ENCODE measurements at places on chromosomes 12 and 14.

- no peak for DNase-seq
Observed at GRCh38 chr12:7591531-7591930, 74.2 kb downstream of the APOBEC1 start.

DNA sequence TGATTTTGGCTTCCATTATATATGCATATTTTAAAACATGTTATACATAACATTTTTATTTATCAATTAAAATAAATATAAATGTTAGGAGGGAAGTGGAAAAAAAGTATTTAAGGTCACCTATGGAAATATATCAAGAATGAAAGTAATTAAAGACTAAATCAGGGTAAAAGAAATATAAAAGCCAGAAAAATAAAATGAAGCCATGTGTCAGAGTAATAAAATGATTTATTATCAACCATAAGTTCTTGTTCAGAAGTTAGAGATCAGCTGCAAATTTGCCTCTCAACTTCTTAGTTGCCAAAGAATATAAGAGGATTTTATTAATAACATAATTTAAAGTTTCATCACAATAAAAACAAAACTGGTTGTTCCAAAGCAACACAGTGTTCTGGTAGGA, 121.9 kb downstream of the ANO6 start:
- DNase-seq = no peak

DNA sequence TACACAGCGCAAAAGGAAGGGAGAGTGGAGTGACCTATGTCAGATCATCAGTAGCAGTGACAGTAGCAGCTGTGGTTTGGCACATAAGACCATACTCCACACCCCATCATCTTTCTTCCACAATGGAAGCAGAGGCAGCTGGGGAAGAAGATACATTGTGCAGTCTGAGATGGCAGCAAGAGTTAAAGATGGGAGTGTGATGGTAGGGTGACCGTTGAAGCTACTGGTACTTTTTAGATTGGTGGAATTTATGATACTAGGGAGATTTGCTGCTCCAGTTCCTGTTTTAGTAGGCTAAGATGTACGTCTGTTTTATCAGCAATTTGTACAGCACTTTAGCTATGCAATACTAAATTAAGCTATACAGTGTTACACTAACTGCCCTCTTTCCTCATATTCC, 291.0 kb downstream of the FUT8 start:
- no peak for DNase-seq

DNA sequence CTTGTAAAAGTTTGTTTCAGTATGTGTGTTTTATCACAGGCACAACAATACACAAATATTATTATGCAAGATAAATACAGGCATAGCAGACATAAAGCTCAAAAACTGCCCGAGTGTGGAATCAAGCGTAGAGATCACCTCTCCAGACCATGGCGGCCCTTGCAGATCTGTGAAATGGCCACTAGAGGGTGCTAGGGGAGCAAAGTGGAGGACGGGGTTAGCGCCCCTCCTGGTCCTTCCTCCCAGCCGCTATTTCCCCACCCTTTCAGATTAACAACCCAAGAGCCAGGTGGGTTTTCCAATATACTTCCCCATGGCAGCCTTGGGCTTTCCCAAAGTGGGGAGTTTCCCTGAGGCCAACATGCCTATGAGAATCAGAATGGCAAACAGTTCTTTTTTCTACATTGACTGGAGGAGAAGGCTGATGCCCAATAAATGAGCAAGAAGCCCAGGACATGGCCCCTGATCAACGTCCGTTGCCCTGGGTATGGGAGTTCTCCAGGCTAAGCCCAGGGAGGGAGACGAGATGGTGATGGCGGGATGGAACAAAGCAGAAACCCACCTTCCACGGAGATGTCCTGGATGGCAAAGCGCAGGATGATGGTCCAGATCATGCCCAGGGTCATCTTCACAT, 67.4 kb downstream of the ACTN1 start:
- DNase-seq = peak; percentile 64

GRCh38 chr12:7667125-7667524, 1.4 kb upstream of the APOBEC1 start:
- DNase-seq = peak; percentile 51

GRCh38 chr12:42767998-42768397, 178.5 kb upstream of the PRICKLE1 start:
- DNase-seq = no peak

- DNase-seq = no peak
Observed at GRCh38 chr14:100841761-100842403, 16.0 kb downstream of the MEG3 start.

DNA sequence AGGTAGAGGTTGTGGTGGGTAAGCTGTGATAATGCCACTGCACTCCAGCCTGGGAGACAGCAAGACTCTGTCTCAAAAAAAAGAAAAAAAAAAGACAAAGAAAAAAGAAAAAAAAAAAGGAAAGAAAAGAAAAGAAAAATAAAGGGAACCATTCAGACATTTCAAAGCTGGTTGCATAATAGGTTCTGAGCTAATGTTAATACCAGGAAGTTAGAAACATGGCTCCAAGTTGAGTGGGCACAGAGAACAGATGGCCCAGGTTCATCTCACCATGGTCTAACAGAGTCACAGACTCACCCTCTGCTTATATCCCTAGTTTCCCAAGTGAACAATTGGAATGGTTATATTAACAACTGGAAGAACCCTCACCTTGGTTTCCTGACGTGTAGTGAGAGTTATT, 17.4 kb upstream of the ZDHHC17 start:
- DNase-seq = no peak

DNA sequence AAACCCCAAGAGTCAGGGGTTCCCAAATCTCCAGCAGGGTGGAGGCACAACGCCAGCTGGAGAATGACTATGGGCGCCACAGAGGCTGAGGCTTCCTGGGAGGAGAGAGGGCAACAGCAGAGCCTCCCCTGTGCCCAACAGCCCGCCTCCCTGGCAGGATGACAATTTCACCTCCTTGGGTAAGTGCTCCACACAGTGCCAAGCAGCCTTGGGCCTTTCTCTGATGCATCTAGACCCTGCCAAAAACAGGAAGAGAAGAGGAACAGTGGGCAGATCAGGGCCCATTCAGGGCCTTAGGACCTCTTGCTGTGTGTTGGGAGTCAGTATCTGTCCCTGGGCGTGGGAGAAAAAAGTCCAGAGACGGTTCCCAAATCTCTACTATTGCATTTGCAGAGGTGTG, 5.0 kb upstream of the OR10P1 start:
- no peak for DNase-seq

- no peak for DNase-seq
Observed at GRCh38 chr12:89476232-89476631, 48.4 kb downstream of the GALNT4 start.

DNA sequence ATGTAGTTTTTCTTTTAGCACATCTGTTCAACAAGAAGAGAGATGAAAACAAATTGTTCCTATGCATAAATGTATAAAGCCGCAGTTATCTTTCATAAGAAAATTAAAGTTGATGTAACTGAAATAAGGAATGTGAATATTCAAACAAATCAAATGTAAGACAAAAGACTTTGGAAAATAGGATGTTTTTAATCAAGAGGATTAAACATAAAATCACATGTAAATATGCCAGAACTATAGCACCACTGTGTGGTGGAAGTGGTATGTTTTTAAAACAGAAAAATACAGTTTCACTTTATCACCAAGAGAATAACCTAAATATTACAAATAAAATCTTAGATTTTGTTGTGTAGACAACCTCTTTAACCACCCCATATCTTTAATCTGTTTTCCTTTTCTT, 40.4 kb downstream of the CAPS2 start:
- peak; percentile 57 for DNase-seq

GRCh38 chr14:86430853-86431252, 900.9 kb downstream of the FLRT2 start:
- no peak for DNase-seq

DNA sequence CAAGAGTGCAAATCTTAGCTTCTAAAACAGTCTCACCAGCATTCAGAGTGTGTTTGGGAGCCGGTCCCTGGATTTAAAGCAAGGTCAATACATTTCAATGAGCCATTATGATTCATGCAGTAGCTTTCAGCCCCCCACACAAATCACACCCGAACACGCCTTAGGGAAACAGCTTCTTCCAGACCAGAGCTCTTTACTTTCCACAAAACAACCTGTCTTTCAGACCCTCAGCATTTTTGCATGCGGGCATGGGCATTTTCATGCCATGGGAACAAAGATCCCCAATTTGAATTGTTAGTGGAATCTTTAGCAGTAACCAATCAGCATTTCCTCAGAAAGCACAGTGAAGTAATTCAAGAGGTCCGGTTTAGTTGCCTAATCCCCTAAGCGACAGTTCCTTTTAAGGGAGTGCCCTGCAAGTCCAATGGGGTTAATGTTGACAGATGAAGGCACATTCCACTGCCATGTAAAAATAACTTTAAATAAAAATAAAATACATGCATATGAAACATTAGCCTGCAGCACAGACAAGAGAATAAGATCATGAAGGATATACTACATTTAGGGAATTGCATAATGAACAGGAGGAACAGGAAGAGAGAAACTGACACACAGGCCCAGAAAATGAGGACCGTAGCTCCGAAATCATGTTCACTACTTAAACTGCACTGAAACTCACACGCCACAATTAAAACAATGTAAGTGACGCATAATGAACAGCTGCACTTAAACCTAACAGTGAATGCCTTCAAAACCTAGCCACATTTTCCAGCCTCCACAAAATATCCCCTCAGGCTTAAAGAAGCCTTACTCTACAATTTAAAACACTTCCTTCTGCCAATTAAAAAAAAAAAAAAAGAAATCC, 4.0 kb downstream of the VPS37B start:
- no peak for DNase-seq

GRCh38 chr14:22995889-22996625, 13.7 kb upstream of the AJUBA start:
- DNase-seq = no peak

- no peak for DNase-seq
Observed at GRCh38 chr14:89564286-89564957, 147.4 kb upstream of the FOXN3 start.

- no peak for DNase-seq
Observed at GRCh38 chr12:67386869-67387565, 117.9 kb downstream of the CAND1 start.

DNA sequence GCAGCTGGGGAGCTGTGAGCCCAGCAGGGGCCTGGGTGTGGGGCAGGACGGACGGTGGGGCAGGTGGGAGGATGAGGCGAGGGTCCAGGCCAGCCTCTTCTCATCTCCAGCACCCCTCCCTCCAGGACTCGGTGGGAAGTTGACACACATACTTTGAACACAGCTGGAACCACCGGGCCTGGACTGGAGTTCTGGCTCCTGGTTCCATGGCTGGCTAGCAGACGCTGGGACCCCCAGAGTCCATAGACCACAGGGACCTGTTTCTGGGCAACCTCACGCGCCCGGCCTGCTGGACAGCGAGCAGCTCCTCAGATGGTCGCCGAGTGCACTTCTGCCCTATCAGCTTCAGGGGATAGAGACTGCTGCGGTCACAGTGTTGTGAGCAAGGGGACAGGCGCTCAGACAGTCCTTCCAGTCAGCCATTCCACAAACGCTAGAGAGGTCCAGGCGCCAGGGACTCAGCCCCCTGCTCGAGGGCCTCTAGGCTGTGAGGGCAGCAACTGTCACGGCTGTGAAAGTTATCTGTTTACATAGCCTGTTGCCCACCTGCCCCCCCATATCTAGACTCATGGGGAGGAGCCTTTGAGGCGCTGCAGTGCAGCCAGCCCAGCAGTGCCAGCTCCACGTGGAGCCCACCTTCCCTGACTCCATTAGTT, 25.2 kb downstream of the TCHP start:
- DNase-seq = no peak

- no peak for DNase-seq
Observed at GRCh38 chr12:58189893-58190292, 248.5 kb downstream of the ATP23 start.

GRCh38 chr12:121787063-121788025, 6.1 kb downstream of the RHOF start:
- DNase-seq = no peak

GRCh38 chr12:131860472-131861260, 32.5 kb downstream of the MMP17 start:
- DNase-seq = peak; percentile 34

DNA sequence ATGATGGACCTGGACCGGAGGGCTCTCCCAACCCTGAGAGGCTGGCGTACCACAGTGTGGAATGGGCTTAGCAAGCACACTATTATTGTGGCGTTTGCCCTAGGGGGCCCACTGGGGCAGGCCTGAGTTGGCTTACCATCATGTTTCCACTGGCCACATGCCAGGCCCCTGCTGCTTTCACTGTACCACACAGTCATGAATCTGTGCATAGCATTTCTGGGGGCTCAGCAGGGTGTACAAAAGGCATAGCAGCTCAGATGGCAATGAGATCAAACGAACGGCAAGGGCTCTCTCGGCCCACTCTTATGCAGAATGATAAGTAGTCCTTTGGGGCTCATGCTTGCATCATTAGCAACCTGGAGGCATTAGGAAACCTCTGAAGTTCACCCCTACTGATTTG, 137.0 kb upstream of the HIF1A start:
- DNase-seq = no peak

DNA sequence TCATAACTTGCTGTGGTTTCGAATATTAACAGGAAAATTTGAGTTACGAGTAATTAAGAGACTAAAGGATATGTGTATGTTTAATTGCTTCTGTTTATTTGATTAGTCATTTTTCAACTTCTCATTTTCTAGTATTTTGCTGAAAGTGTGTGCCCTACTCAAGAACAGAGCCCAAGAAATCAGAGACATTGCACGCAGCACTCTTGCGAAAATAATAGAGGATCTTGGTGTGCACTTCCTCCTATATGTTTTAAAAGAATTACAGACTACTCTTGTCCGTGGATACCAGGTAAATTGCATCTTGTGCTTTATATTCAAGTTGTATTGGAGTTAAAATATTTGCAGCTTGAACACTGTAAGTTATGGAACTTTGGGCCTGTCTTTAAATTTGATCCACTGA, 50.8 kb downstream of the ARL1 start:
- no peak for DNase-seq

GRCh38 chr14:56787530-56787929, 22.7 kb downstream of the OTX2 start:
- DNase-seq = peak; percentile 8

DNA sequence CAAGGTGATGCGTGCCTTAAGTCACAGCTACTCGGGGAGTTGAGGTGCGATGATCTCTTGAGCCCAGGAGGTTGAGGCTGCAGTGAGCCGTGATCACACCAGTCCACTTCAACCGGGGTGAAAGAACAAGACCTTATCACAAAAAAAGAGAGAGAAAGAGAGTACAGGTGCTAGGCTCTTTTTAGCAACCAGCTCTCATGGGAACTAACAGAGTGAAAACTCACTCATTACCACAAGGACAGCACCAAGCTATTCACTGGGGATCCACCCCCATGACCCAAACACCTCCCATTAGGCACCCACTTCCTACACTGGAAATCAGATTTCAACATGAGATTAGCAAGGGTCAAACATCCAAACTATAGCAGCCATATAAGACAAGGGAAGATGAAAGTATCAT, 164.2 kb downstream of the NDUFA12 start:
- DNase-seq = no peak

Measured in RKO (cell line).